ENCODE measurements at places on chromosomes 13 and 19.

- no peak for DNase-seq
Measured at GRCh38 chr19:54608205-54608604, 14.8 kb downstream of the LILRA1 start.

GRCh38 chr13:78586706-78587105, 16.6 kb downstream of the POU4F1 start:
- no peak for DNase-seq

- DNase-seq: no peak
Measured at GRCh38 chr19:47232422-47233211, 1.6 kb upstream of the BBC3 start.

DNA sequence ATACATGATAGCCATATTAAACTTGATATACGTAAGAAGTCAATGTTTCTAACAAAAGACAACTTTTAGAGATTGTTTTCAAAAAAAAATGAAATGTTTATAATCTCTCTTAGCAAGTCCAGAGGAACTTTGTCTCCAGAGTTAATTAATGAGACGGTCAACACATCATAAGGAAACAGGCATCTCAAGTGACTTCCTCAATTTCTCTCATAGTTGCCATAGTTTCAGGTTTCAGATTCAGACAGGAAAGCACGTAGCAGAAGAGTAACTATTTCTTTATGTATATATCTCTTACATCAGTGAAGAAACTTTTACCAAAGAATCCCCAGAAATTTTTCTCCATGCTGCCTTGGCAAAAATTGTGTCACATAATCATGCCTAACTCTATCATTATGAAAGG, 159.6 kb upstream of the ATXN8OS start:
- no peak for DNase-seq

DNA sequence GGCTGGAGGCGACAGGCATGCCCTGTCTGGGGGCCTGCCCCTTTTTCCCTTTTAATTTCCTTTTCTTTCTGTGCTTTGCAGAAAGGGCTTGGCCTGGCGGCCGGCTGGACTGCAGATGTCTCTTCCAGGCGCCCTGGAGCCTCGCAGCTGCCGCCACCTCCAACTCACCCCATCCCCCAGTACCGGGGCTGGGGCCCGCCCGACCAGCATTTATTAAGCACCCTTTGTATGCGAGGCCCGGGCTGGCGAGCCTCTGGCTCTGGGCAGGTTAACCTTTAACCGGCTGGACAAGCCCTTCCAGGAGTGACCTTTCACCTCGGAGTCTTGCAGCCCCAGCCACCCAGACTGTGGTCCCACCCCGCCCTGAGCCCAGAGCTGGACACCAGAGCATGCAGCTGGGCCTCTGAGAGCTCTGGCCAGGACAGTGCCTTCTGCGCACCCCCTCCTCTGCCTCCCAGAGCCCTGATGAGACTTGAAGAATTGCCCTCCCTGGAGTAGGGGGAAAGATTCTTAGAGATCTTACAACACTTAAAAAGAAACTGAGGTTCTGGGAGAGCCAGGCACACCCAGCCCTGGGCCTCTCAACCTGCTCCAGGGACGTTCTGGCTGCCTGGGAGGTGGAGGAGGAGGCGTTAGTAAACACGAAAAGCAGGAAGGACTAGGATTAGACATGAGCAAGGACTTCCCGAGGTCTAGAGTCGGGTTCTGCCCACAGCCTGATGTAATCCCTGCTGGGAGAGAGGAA, 1.1 kb upstream of the NR2F6 start:
- no peak for DNase-seq

GRCh38 chr19:2049741-2050348, 1.2 kb downstream of the MKNK2 start:
- DNase-seq: peak; percentile 86

- no peak for DNase-seq
Measured at GRCh38 chr19:50152578-50152977, 10.5 kb downstream of the IZUMO2 start.

DNA sequence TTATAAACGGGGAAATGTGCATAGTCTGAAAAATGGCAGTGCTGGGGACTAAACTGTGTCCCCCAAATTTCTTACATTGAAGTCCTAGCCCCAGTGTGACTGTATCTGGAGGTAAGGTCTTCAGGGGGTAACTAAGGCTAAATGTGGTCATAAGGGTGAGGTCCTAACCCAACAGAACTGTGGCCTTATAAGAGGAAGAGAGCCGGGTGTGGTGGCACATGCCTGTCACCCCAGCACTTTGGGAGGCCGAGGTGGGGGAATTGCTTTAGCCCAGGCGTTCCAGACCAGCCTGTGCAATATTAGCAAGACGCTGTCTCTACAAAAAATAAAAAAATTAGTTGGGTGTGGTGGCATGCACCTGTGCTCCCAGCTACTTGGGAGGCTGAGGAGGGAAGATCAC, 17.8 kb downstream of the PROZ start:
- DNase-seq: peak; percentile 88

DNA sequence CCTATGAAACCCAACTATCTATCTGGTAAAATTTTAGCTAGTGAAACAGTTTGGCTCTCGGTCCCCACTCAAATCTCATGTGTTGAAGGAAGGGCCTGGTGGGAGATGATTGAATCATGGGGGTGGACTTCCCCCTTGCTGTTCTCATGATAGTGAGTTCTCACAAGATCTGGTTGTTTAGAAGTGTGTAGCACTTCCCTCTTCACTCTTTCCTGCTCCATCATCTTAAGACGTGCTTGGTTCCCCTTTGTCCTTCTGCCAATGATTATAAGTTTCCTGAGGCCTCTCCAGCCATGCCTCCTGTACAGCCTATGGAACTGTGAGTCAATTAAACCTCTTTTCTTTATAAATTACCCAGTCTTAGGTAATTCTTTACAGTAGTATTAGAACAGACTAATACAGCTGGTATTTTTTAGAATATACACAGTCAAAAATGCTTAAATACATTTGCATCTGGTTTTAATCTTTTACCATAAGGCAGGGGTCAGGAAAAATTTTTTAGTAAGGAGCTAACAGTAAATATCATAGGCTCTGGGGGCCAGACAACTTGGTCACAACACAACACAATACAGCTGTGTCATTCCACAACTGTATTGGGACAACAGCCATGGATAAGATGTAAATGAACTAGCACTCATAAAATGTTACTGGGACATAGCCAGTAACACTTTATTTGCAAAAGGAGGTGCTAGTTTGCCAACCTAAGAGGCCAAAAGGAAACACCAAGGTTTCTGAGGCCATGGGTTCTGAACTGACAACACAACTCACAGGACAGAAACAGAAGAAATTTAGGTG, 24.3 kb downstream of the DZIP1 start:
- no peak for DNase-seq

- no peak for DNase-seq
Measured at GRCh38 chr19:54262066-54262465, 5.0 kb upstream of the LILRB5 start.

- DNase-seq: no peak
Measured at GRCh38 chr13:40600149-40600751, 66.2 kb downstream of the FOXO1 start.

- DNase-seq: no peak
Measured at GRCh38 chr19:34075661-34076091, 96.6 kb upstream of the LSM14A start.

DNA sequence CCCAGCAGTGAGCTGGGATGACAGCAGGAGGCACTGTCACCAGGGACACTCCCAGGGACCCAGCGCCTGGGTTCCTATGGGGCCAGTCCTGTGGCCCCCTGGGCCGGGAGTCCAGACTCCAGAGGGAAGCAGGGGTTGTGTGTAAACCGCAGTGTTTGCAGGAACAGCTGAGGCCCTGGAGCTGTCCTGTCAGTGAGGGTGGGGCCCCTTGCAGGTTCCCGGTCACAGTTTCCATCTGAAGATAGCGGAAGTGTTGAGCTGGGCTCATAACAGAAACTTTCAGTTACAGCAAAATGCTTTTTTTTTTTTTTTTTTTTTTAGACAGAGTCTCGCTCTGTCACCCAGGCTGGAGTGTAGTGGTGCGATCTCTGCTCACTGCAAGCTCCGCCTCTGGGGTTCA, 17.7 kb upstream of the CSNK1G2 start:
- DNase-seq: no peak

DNA sequence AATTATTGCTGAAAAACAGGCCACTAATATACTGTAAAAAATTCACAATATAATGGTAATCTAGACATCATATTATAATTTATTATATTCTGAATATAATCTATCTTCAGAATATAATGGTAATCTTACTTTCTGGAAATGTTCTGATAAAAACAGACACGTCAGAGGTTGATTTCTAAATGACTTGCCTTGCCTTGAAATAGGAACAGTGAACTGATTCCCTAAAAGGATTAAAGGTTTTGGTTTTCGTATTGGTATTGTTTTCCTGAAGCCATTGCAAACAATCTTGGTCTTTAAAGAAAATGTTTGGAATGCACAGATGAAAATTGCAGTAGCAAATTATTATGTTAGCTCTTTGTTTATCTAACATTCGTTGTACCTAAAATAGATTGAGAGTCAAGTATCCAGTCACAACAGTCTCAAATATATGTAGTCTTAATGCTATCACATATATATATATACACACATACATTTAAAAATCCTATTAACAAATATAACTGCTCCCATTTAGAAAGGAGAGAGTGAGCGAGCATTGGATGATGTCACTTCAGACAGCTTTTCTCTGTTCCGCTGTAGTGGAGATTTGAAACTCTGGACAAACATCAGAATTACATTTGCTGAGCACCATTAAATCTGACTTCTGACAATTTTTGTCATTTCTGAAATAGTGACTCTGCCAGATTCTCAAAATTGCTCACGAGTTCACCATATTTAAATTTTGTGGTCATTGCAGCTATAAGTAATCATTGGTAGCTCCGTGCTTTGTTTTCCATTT, 1.7 kb downstream of the ITM2B start:
- no peak for DNase-seq

GRCh38 chr19:53896682-53897081, 12.4 kb upstream of the CACNG7 start:
- DNase-seq: no peak
